ENCODE measurements at places on chromosomes 6 and 20. TPM values are rescaled to one million over a fixed set of nuclear protein-coding genes. Genes with fewer than 3 reads are reported as not detected.

Gene SOX18
- 1.1 TPM for total RNA-seq

Gene RIN2
- total RNA-seq, result 22.7 TPM

Gene WFDC8
- total RNA-seq, result not detected

Gene GSTA5
- total RNA-seq, result not detected

Gene NKX2-4
- total RNA-seq, result not detected

Gene ZSCAN9
- 5.7 TPM for total RNA-seq

Gene EPPIN
- not detected for total RNA-seq

Gene SLC22A1
- 2.4 TPM for total RNA-seq

Gene PARD6B
- 3.1 TPM for total RNA-seq

Gene LGSN
- total RNA-seq, result 2.7 TPM

Gene SLC25A27
- 0.83 TPM for total RNA-seq

Gene RUNX2
- total RNA-seq, result 1.2 TPM

Gene ACTL10
- total RNA-seq, result not detected

Gene RRAGD
- 5.4 TPM for total RNA-seq

Gene TMEM63B
- total RNA-seq, result 14.8 TPM

Gene TMC2
- total RNA-seq, result not detected

Gene NTSR1
- total RNA-seq, result 0.09 TPM

Data from A549 treated with Mapracorat at 1 μM for 4 hours (cell line).